ENCODE measurements at places on chromosomes 12 and 14. TPM values are rescaled to one million over a fixed set of nuclear protein-coding genes. Genes with fewer than 3 reads are reported as not detected.

DNA sequence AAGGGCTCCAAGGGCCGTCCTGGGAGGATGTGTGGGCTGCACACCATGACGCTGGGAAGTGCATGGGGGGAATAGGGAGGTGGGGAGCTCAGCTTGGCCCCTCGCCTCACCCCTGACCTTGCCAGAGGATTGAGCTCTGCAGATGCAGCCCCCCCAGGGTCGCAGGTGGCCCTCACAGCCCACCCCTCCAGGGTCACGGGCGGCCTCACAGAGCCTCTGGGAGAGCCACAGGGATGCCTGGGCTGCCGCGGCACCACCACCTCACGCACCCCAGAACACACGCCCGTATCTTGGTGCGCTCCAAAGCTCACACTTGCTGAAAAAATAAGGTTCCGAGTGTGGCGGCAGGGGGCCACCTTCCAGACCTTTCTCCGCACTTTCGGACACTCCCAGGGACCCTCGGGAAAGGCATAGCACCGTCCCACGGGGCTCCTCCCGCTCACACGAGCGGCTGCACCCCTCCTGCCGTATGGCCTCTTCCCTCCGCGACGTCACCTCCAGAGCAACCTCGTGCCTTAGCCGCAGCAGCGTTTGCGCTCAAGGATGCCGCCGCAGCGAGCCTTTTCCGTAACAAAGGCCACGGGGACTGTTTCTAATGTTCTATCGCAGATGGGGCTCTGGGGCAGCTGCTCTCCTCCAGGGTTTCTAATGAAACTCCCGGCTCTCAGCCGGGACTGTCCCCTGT is 9.9 kb upstream of the FBRSL1 start:
- DNase-seq, result no peak

DNA sequence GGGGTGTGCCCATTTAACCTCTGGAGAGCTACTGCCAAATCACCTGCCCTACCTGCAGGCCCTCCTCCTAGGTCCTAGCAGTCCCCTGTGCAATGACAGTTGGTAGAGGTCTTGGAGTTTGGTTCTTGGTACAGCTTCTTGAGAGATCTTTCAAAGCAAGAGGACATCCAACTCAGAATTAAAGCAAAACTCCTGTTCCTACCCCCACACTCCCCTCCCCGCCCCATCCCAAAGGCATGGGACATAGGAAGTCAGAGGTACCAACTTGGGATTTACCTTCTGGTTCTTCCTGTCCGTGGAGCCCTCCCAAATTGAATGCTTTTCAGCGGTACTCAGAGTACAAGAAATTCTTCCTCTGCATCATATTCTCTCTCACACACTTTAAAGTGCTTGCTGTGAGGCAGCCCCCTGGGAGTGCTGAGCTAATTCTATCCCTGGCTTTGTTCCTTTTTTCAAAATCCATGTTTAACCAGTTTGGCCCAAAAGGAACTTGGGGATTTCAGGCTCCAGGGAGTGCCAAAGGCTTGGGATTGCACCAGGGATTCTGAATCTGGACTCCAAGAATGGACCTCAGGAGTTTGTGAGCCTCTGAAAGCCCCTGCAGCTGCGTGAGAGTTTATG is 40.8 kb downstream of the GALNT16 start:
- no peak for DNase-seq

DNA sequence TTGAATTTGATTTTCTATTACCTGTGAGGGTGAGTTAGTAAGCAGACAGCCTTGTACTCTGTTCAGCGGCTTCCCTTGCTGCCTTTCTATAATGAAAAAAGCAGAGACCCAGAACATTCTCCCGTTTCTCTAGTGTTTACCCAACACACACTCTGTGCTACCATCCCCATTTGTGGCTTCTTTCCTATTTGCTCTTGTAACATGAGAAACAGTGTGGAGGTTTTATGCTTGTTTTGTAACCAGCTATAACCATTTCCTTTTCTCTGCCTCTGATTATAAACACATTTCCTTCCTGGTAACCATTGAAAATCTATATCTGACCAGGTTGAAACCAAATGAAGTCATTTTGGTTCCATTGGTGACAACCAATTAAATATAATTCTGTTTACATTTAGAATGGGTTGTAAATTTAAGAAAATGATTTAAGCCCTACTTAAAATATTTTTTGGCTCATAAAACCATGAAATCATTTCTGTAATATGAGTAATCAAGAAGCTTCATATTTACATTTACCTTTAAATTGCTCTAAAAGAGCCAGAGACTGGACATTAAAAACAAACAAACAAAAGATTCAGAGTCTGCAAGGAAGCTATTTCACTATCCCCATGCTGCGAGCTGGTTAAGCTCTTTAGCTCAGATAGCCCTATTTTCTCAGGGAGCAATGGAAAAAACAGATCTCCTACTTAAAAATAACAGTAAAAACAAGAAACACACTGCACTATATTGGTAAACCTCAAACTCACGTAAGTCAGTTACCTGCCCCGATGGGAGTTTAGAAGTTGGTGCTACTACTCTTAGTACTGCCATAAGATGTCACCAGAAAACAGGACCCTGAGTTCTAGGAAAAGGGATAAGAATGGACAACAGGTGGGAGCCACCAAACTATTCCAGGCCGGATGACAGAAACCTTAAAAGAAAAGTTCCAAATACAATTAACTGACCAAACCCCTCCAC is 206.5 kb upstream of the EEA1 start:
- no peak for DNase-seq

DNA sequence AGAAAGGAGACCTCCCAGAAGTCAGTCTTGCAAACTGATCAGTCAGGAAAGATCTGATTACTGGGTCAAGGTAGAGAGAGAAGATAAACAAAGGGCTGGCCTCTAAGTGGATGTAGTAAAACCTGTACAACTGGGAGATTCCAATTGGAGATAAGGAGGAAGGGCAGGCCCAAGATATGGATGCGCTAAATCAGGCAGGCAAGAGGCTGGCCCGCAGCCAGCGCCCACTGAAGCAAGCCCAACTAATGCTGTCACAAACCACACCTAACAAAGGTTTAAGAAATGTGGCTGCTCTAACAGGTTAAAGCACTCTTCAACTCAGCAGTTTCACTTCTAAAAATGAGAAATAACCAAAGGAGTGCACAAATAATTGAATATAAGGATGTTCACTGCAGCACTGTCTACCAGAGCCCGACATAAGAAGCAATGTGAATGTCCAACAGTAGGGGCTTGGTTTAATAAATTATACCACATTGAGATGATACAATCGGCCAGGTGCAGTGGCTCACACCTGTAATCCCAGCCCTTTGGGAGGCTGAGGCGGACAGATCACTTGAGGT is 4.7 kb downstream of the GLTP start:
- no peak for DNase-seq

- no peak for DNase-seq
These were observed 87.3 kb upstream of the LRIG3 start for GRCh38 chr12:59007620-59008019.

FGD6 gene
- total RNA-seq, result 0.78 TPM

- DNase-seq, result no peak
These were observed 33.3 kb downstream of the ATP2A2 start for GRCh38 chr12:110314308-110314707.

DNA sequence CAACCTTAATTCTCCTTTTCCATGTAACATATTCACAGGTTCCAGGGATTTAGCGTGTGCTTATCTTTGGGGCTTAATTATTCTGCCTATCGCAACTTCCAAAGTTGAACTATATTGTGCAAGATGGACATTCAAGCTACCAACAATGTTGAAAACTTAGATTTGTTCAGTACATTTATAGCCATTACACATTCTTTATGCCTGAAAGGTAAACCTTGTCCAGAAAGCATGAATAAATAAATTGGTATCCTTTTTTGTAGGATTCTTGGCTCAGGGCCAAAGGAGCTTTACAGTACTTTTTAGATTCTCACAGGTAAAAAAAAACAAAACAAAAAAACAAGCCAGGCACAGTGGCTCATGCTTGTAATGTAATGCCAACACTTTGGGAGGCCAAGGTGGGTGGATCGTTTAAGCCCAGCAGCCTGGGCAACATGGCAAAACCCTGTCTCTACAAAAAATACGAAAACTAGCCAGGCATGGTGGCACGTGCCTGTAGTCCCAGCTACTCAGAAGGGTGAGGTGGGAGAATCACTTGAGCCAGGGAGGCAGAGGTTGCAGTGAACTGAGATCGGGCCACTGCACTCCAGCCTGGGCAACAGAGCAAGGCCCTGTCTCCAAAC is 3.3 kb downstream of the C12orf56 start:
- DNase-seq, result no peak

DNA sequence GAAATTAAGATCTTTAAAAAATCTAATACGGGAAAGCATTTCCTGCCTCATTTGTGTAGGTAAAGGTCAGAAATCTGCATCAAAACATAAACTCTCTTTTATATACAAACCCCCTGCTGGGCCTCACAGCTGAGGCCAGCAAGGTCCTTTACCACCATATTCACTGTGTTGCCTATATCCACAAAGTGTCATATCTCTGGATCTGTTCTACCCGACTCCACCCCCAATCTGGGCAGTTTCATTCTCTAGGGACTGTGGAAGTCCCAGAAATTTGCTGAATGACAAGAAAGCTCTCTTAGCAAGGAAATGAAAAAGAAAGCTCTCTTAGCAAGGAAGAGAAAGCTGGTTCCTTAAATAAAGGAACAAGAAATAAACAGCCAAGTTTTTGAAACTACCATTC is 301.7 kb downstream of the KCNH5 start:
- DNase-seq, result no peak

GRCh38 chr14:51422704-51423103 is 182.7 kb downstream of the TMX1 start:
- no peak for DNase-seq

DNA sequence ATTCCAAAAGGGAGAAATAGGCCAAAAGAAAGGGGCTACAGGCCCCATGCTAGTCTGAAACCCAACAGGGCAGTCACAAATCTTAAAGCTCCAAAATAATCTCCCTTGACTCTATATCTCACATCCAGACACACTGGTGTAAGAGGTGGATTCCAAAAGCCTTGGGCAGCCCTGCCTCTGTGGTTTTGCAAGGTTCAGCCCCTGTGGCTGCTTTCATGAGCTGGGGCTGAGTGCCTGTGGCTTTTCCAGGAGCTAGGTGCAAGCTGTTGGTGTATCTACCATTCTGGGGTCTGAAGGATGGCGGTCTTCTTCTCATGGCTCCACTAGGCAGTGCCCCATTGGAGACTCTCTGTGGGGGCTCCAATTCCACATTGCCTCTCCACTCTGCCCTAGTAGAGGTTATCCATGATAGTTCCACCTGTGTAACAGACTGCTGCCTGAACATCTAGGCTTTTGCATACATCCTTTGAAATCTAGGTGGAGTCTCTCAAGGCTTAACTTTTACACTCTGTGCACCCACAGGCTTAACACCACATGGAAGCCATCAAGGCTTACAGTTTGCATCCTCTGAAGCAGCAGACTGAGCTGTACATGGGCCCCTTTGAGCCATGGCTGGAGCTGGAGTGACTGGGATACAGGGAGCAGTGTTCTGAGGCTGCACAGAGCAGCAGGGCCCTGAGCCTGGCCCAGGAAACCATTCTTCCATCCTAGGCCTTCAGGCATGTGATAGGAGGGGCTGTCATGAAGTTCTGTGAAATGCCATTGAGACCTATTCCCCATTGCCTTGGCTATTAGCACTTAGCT is 66.5 kb upstream of the ABCD2 start:
- no peak for DNase-seq

- DNase-seq, result peak; percentile 73
These were observed 250.9 kb upstream of the OR4E1 start for GRCh38 chr14:21924479-21924878.

DNA sequence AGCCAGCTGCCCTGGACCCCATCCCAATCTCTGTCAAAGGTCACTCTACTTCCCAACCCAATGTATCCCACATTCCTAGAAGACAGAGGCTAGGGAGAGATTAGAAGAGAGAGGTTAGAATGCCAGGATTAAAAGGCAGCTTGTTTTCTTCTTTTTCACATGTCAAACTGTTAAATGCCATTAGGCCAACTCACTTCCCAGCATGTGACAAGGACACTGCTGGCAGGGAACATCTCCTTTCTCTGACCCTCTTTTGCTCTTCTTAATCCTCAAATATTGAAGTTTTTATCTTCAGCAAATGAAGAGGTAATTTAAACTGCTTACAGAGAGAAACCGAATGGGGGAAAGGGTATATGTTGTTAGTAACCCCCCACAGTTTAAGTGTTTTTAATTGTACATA is 89.1 kb downstream of the BBS10 start:
- DNase-seq, result no peak

DNA sequence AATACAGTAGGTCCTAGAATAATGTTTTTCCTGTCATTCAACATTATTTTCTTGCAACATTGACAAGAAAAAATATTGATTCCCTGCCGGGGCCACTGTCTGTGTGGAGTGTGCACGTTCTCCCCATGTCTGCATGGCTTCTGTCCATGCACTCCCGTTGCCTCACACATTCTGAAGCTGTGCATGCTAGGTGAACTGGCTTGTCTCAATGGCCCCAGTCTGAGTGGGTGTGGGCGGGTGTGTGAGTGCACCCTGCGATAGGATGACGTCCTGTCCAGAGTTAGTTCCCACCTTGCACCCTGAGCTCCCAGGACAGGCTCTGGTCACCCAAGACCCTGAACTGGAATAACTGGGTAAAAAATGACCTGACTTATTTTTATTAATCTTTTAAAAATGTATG is 186.1 kb downstream of the CAND1 start:
- DNase-seq, result no peak

DNA sequence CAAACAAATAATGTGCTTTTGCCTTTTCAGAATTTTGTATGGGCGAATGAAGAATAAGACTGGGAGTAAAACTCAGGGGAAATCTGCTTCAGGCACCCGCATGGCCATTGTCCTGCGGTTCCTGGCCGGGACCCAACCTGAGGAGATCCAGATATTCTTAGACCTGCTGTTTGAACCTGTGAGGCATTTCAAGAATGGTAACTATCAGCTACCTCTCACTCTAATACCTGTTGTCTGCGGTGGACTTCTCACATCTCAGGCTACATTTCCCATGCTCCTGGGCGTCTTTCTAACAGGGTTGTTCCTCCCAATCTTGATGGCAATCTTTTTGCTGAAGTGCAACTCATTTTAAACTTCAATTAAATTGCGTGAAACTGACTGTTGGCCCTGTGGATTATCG is 47.1 kb downstream of the UTP20 start:
- no peak for DNase-seq

DNA sequence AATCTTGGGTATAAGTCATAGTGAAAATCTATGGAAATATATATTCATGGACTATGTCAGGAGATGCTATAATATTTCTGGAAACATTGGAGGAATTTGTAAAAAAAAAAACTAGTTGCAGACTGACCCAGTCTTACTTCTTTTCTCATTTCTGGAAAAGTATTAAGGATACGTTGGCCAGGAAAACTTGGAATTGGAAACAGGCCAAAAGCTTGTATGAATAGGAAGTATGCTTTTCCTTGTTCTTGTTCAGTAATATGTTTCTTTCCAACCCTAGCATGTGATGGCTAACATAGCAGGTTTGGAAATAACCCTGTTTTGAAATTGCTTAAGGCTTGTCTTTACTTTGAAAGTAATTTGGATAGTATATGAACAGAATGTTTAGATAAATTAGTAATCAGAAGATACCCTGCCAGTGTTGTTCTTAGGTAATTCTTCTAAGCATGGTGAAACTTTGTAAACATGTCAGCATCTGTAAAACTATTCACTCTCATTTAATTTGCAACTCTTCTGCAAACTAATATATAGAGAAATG is 316.2 kb downstream of the NPAS3 start:
- DNase-seq, result no peak

MRPL42 gene
- total RNA-seq, result 67.6 TPM

KCTD10 gene
- total RNA-seq, result 40.3 TPM
